ENCODE measurements at places on chromosomes 6 and 20. TPM values are rescaled to one million over a fixed set of nuclear protein-coding genes. Genes with fewer than 3 reads are reported as not detected.

DNA sequence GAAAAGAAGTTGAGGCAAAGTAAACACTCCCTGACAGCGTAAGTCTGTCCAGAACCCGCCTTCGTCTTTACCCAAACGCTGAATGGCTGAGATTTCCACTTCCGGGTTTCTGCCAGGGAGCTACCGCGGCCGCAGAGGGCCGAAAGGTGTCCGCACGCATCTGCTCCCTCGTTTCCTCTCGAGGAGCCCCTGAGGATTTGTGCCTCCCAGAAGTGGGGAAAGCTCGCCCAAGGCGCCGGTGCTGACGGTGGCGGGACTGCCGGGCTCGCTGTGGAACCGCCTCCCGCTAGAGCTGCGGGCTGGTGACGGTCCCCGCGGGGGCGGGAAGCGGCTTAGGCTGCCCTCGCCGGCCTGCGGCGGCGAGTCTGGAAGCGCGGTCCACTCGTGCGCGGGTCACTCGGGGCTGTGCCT, 1760.2 kb upstream of the DEFB115 start:
- no peak for DNase-seq

- DNase-seq = no peak
Observed at GRCh38 chr6:92174398-92175073, 1244.8 kb downstream of the EPHA7 start.

GRCh38 chr6:127342946-127343808, at the start of gene ECHDC1:
Gene ECHDC1 (minus strand): TSS chr6:127343609. CDS start chr6:127331028, 12,581 bp downstream.
- peak; percentile 69 for DNase-seq

GRCh38 chr20:51419646-51420045, 122.9 kb downstream of the NFATC2 start:
- no peak for DNase-seq

GRCh38 chr6:148898376-148899014, 151.7 kb downstream of the UST start:
- DNase-seq = no peak

GRCh38 chr20:25042531-25043498, 15.1 kb downstream of the ACSS1 start:
- DNase-seq = no peak

DNA sequence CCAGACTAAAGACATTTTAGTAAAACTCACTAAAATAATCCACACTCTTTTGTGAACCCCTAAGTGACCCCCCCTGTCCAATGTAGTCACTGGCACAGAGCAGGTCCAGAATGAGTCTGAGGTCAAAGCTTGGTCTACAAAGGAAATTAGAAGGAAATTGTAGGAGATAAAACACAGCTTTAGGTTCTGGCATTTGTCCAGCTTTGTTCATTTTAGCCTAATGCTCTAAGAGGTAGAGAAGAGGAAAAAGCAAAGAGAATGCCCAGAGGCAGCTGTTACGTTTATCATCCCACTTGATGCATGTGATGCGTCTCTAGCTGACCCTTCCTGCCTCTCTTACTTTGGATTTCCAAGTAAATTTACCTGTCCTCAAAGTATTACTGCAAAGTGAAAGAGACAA, 62.5 kb downstream of the CNKSR3 start:
- no peak for DNase-seq

DNA sequence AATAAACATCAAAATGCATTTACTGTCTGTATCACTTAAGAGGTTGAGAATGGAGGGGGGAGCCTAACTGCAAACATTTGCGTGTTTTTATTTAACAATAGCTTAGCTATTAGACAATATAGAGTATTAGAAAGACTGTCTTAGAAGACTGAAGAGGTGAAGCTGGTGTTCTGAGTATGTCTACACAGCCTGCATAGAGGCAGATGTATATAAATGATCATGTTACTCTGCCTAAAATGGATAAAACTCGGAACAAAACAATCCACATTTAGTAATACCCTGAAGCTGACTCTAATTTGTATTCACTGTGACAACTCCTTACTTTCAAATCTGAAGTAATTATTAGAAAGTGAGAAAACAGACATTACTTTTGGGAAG, 181.9 kb downstream of the GMPR start:
- no peak for DNase-seq

DNA sequence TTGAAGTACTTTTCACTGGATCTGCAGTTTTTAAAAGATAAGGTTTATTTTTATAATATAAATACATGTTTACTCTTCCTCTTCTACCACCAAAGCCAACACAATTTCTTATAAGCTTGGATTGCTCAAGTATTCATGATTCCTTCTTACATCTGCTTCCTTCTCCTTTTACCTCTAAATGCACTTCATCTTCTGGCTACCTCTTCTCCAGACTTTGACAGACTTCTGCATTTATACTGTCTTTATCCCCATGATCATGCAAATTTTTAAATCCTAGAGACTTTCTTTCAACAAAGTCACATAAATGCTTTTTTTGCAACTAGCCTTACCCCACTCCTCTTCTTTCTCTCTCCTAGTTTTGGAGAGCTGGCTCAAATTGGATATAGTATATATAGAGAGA, 142.9 kb downstream of the TFAP2B start:
- no peak for DNase-seq

DNA sequence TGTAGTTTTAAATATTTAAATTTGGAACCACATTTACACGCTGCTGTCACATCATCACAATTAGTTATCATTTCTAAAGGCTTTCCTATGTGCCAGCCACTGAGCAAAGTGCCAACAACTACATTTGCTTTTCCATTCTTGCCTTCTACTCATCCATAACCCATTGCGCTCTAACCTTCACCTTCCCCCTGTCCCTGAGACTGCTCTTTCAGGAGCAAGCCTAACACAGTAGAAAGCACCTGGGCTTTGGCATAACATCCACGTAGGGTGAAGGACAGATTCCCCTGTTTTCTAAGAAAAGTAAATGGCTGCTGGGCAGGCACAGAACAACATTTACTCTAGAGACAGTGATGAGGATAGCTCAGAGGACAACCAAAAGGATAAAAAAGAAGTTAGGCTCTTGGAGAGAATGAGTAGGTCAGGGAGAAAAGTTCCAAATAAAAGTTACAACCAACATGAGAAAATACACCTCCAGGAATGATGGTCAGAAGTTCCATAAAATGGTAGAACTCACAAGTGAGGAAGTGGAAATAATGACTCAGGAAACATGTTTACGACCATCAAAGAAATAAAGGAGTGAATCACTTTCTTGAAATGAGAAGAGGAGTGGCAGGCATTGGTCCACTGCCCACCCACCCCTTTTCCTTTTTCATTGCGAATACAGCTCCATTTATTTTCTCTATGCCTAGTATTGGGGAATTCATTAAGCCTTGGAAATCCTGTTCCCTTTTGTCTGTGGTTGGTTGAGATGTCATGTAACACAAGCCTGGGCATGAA, 77.2 kb downstream of the PFDN4 start:
- no peak for DNase-seq

- no peak for DNase-seq
Observed at GRCh38 chr6:97594844-97595243, 311.8 kb upstream of the MMS22L start.

- no peak for DNase-seq
Observed at GRCh38 chr6:39430446-39430845, 107.9 kb upstream of the KCNK16 start.

DNA sequence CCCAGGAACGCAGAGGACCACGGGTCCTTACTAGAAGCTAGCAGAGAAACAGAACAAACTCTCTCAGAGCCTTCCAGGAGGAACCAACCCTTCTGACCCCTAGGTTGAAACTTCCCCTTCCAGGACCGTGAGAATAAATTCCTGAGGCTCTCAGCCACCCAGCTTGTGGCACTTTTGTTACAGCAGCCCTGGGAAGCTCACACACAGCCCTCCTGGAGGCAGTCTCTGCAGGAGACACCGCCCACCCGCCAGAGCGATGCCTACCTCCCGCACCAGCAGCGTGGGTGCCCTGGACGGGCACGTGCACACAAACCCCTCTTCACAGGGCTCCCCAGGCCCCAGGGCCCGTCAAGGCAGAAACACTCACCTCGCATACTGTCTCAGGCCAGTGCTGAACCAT, 4.2 kb downstream of the RNASET2 start:
- DNase-seq = no peak

- no peak for DNase-seq
Observed at GRCh38 chr6:152130441-152130840, 323.0 kb downstream of the ESR1 start.

- no peak for DNase-seq
Observed at GRCh38 chr6:84749181-84749580, 15.2 kb downstream of the TBX18 start.

DNA sequence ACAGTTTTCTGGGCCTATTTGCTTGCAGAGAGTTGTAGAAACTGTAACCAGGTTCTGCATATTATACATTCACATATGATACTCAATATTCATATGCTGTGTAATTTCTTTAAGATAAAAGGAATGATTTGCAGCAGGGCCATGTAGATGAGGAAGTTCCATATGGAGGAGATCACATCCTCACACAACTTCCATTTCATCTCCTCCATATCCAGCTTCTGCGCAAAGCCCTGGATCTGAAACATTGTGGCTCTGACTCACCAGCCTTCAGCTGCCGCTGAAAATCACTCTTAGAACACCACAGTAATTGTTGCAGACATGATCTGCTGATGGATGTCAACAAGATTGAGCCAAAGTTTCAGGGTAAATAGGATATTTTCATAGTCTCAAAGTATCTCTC, 57.7 kb downstream of the PXDC1 start:
- no peak for DNase-seq

DNA sequence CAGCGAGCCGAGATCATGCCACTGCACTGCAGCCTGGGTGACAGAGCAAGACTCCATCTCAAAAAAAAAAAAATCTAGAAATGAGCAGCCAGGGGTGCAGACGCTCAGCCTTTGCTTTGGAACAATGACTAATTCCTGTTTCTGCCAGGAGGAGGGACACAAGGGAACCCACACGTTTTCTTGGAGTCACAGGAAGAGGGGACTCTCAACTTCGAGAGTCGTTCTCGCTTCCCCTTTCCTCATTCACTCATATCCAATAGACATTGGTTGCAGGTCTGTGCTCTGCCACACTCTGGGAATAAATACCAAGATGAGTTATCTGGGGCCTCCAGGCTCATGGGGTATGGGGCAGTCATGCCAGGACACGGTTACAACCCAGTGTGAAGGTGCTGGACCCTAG, 91.5 kb upstream of the RREB1 start:
- DNase-seq = no peak

GRCh38 chr20:56750430-56750829, 121.3 kb downstream of the TFAP2C start:
- DNase-seq = peak; percentile 71

GRCh38 chr20:50478162-50478990, 31.8 kb upstream of the PTPN1 start:
- peak; percentile 77 for DNase-seq

DNA sequence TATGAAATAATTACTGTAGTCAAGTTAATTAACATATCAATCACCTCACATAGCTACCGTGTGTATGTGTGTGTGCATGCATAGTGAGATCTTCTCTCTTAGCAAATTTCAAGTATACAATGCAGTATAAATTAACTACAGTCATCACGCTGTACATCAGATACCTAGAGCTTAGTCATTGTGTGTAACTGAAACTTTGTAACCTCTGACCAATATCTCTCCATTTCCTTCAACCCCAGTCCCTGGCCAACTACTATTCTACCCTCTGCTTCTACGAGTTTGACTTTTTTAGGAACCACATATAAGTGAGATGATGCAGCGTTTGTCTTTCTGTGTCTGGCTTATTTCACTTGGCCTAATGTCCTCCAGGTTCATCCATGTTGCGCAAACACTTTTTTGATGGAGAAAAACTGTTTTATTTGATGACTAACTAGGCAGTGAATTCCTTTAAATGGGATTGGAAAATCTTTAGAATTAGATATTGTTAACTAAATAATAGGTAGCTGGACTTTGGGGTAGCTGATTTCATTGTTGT, 459.5 kb downstream of the DHX35 start:
- no peak for DNase-seq

GRCh38 chr6:89079511-89080234, 878 bp upstream of the PNRC1 start:
- peak; percentile 56 for DNase-seq

Gene KHDC1L
- 1.9 TPM for total RNA-seq

Gene SNAP91
- total RNA-seq = 3.4 TPM

Gene MYLK2
- not detected for total RNA-seq

Gene PM20D2
- 27.6 TPM for total RNA-seq

Gene PRSS16
- total RNA-seq = 4.3 TPM

Gene ADAM33
- total RNA-seq = 18.9 TPM

Gene PRKN
- total RNA-seq = 2.8 TPM

Gene RUNX2
- 0.09 TPM for total RNA-seq

Gene MUC22
- total RNA-seq = not detected

Gene HELZ2
- 2.9 TPM for total RNA-seq

Gene SIRT5
- 14.3 TPM for total RNA-seq

Gene SMOC2
- total RNA-seq = 0.75 TPM
